Activated CD8-positive, alpha-beta memory T cell treated with anti-CD3 and anti-CD28 coated beads, Interleukin-2, amount 10 ng/mL, durations not matched to agents 7 days and 5 days (primary cell): ENCODE measurements at places on chromosomes 6 and 20.

DNA sequence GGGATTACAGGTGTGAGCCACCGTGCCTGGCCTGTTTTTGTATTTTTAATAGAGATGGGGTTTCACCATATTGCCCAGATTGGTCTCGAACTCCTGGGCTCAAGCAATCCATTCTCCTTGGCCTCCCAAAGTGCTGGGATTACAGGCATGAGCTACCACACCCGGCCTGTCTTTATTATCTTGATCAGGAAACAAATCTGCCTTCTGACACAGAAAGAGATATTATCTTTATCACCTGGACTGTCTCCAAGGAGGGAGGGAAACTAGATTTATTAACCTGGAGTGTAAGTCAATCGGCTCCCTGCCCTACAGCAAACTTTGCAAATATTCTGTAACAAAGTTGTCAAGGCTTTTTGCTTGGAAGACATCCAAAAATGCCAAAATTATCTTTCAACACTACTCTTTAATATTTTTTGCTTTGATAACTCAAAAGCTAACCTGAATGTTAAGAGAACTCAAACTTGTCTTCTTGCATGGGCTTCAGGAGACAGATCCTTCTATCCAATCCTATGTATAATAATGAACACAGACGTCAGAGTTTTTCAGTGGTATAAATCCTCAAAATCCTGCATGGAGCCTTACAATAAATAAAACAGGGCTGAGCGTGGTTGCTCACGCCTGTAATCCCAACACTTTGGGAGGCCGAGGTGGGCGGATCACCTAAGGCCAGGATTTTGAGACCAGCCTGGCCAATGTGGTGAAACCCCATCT lies 85.0 kb upstream of the LOC128125822 start:
- H3K4me1 ChIP-seq = no peaks in the 10 kb centered on the region
- no peak overlapping the region for H3K27ac ChIP-seq
- H3K27me3 ChIP-seq = peaks cover 16% of the 10 kb centered on the region
- no peaks in the 10 kb centered on the region for H3K36me3 ChIP-seq
- DNase-seq = no peak

DNA sequence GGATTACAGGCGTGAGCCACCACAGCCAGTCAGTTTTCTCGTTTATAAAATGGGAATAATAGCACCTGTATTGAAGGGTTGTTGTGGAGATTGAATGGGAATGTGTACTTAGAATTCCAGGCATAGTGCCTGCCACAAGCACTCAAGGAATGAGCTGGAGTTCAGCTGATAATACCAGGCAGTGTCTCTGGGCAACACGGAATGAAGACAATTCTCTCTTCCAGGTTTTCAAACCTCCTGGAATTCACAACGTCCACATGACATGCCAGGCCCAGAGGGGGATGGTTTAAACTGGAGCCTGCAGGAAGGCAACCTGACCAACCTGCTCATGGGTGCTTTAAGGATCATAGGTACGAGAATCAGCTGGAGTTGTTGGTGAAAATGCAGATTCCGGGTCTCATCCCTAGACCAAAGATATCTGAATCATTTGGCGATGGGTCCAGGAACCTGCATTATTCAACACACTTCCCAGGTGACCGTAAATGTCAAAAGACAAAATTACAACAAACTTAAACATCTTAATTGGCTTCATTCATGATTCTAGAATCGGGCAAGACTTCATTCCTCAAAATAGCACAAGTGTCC lies 1.9 kb upstream of the PTPN1 start:
- H3K27me3 ChIP-seq = no peaks in the 10 kb centered on the region
- peak overlapping the region; percentile 44 for H3K4me3 ChIP-seq
- peaks cover 13% of the 10 kb centered on the region for H3K36me3 ChIP-seq
- H3K4me1 ChIP-seq = peaks cover 31% of the 10 kb centered on the region
- H3K27ac ChIP-seq = no peak overlapping the region
- DNase-seq = no peak

DNA sequence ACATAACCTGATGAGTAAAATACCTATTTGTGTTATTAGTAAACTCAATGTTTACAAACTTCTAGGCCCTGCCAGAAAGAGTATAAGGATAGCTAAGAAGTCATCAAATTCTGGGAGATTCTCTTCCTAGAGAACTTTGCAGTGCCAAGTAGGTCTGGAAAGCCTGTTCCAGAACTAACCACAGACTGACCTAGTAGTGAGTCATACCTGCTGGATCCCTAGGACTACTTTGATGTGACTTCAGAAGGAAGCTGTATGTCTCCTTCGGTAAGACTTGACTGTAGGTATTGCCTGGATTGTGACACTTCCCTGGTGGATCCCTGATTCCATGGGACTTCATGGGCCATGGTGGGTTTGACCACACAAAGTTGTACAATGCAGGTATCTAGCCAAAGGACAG lies 131.7 kb downstream of the DNAH8 start:
- H3K36me3 ChIP-seq = no peaks in the 10 kb centered on the region
- H3K27ac ChIP-seq = no peak overlapping the region
- no peak for DNase-seq

- no peak for DNase-seq
- peaks cover 8% of the 10 kb centered on the region for H3K4me1 ChIP-seq
- H3K4me3 ChIP-seq = no peak overlapping the region
- H3K27me3 ChIP-seq = no peaks in the 10 kb centered on the region
- no peak overlapping the region for H3K27ac ChIP-seq
Observed at GRCh38 chr6:5529733-5530132, 268.4 kb downstream of the FARS2 start.

GRCh38 chr6:134245706-134246105 lies 72.2 kb downstream of the SGK1 start:
- no peak overlapping the region for H3K27ac ChIP-seq
- H3K4me1 ChIP-seq = peaks cover 62% of the 10 kb centered on the region
- peaks cover 9% of the 10 kb centered on the region for H3K36me3 ChIP-seq
- no peak for DNase-seq
- H3K4me3 ChIP-seq = no peak overlapping the region

- H3K27ac ChIP-seq = no peak overlapping the region
- H3K4me3 ChIP-seq = no peak overlapping the region
- peak; percentile 84 for DNase-seq
- H3K27me3 ChIP-seq = peaks cover 25% of the 10 kb centered on the region
Observed at GRCh38 chr20:45987108-45987780, 15.2 kb upstream of the ZNF335 start.

DNA sequence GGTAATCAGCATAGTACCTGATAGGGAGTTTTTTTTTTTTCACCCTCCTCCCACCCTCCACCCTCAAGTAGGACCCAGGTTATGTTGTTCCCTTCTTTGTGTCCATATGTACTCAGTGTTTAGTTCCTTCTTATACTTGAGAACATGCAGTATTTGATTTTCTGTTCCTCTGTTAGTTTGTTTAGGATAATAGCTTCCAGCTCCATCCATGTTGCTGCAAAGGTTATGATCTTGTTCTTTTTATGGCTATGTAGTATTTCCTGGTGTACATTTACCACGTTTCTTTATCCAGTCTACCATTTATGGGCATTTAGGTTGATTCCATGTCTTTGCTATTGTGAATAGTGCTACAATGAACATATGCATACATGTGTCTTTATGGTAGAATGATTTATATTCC lies 41.9 kb downstream of the FOXA2 start:
- no peaks in the 10 kb centered on the region for H3K4me1 ChIP-seq
- no peak overlapping the region for H3K4me3 ChIP-seq
- no peaks in the 10 kb centered on the region for H3K36me3 ChIP-seq
- no peaks in the 10 kb centered on the region for H3K27me3 ChIP-seq

GRCh38 chr6:151288712-151289398 lies 49.1 kb downstream of the AKAP12 start:
- H3K4me3 ChIP-seq = no peak overlapping the region
- no peaks in the 10 kb centered on the region for H3K36me3 ChIP-seq
- peak; percentile 49 for DNase-seq
- peaks cover 33% of the 10 kb centered on the region for H3K4me1 ChIP-seq
- H3K27me3 ChIP-seq = peaks cover 84% of the 10 kb centered on the region

- H3K4me3 ChIP-seq = no peak overlapping the region
- no peaks in the 10 kb centered on the region for H3K27me3 ChIP-seq
- H3K36me3 ChIP-seq = peaks cover 58% of the 10 kb centered on the region
- no peak overlapping the region for H3K27ac ChIP-seq
Observed at GRCh38 chr6:139165324-139165723, 30.4 kb downstream of the HECA start.

DNA sequence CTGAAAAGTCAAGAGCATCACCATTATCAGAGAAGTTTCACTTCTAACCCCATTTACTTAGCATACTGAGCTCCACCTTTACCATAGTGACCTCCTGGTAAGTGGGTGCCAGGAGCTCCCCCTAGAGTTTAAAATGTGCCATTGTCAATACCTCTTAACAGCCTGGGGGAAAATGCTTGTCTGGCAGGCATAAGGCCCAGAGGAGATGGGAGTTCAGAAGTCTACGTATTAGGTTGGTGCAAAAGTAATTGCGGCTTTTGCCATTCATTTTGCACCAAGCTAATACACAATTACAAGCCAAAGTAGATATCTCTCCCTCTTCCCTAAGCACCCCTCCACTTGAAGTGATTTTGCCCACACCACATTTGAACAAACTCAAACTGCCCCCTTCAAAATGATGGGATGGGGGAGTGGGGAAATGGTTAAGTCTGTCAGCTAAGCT lies 919.0 kb downstream of the KIF16B start:
- no peak overlapping the region for H3K27ac ChIP-seq
- no peaks in the 10 kb centered on the region for H3K36me3 ChIP-seq
- H3K27me3 ChIP-seq = no peaks in the 10 kb centered on the region
- no peak for DNase-seq
- no peak overlapping the region for H3K4me3 ChIP-seq
- H3K4me1 ChIP-seq = no peaks in the 10 kb centered on the region

GRCh38 chr6:155125906-155126305 lies 130.8 kb downstream of the TIAM2 start:
- no peak for DNase-seq
- no peaks in the 10 kb centered on the region for H3K27me3 ChIP-seq
- peaks cover 4% of the 10 kb centered on the region for H3K36me3 ChIP-seq
- H3K27ac ChIP-seq = peak overlapping the region; percentile 2

GRCh38 chr20:44050327-44050726 lies 135.7 kb downstream of the TOX2 start:
- no peaks in the 10 kb centered on the region for H3K36me3 ChIP-seq
- H3K27me3 ChIP-seq = peaks cover 57% of the 10 kb centered on the region
- no peak for DNase-seq

- H3K36me3 ChIP-seq = peaks cover 17% of the 10 kb centered on the region
- no peak overlapping the region for H3K4me3 ChIP-seq
- no peak for DNase-seq
- H3K27ac ChIP-seq = peak overlapping the region; percentile 24
- H3K27me3 ChIP-seq = no peaks in the 10 kb centered on the region
Observed at GRCh38 chr6:25028328-25028727, 92.6 kb upstream of the RIPOR2 start.

- DNase-seq = no peak
- H3K4me1 ChIP-seq = peaks cover 25% of the 10 kb centered on the region
- H3K27ac ChIP-seq = no peak overlapping the region
- no peak overlapping the region for H3K4me3 ChIP-seq
Observed at GRCh38 chr6:154749341-154749740, 16.1 kb downstream of the SCAF8 start.

DNA sequence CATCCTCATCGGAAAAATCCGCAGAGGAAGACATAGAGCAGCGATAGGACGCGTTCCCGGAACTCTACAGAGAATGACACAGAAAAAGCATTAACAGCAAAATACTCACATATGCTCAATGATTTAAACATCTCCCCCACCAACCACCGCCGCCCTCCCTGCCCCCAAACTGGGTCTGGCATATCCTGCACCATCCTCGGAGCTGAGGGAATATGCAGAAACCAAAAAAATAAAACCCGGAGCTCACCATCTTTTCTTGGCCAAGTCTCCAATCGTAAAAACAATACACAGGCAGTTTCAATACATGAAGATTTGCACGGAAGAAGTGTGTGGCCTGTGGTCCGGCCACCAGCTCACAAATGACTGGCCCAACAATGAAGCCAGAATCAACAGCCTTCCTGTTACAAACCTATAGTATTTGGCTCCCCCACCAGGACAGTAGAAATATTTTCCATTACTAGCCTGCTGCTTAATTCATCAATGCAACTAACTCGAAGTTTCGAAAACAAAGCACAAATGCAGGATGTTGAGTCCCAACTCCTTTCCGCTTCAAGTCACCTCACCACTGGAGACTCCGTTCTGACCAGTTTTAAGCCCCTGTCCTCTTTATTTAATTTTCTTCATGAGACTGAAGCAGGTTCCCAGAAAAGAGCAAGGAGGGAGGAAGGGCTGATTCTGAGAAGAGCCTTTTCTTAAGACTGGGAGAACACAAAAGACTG lies 103.2 kb upstream of the BEND6 start:
- H3K27me3 ChIP-seq = peaks cover 53% of the 10 kb centered on the region
- peak; percentile 87 for DNase-seq
- peaks cover 23% of the 10 kb centered on the region for H3K4me1 ChIP-seq
- no peaks in the 10 kb centered on the region for H3K36me3 ChIP-seq
- peak overlapping the region; percentile 82 for H3K27ac ChIP-seq

DNA sequence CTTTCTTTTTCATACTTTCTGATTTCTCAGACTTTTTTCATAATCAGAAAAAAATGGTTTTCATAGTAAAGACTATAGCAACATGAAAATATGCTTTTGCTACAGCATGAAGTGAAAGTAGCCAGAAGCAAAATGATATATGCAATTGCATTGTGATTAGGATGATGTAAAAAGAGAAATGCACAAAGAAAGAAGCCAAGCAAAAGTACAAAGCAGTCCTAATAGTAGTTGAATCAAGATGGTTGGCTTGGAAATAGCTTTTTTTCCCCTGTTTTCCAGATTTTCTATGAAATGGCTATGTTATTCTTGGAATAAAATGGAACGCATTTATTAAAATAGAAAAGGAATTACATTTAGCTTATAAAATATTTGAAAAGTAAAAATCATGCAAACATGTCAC lies 77.3 kb downstream of the SEL1L2 start:
- no peak for DNase-seq
- H3K27me3 ChIP-seq = no peaks in the 10 kb centered on the region
- H3K4me1 ChIP-seq = no peaks in the 10 kb centered on the region

GRCh38 chr20:1537731-1538058 lies 19.8 kb downstream of the SIRPD start:
- no peak overlapping the region for H3K27ac ChIP-seq
- H3K36me3 ChIP-seq = no peaks in the 10 kb centered on the region
- no peak for DNase-seq
- H3K4me3 ChIP-seq = no peak overlapping the region
- H3K27me3 ChIP-seq = peaks cover 7% of the 10 kb centered on the region
- no peaks in the 10 kb centered on the region for H3K4me1 ChIP-seq

DNA sequence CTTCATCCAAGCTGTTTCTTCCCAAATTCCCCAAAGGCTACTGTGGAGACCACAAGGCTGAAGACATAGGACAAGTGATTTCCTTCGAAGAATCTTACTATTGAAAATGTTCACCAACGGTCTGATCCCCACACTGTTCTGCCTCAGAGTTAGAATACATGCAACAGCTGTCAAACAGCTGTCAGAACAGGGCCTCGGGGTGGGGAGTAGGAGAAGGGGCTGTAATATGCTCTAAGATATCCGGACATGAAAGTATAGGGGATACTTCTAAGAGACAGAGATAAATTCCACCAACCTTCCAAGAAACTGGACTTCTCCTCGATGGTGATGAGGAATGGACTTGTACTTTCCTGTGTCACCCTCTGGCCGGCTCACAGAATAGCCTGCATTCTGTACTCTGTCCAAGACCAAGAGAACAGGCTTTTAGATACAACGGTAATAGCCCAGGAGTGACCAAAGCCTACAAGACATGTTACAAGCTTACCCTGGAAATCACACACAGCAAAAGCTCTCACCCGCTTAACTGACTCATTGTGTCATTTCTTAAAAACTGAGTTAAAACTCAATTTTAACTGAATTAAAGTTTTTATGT lies 69.2 kb upstream of the PTGIS start:
- no peak overlapping the region for H3K27ac ChIP-seq
- DNase-seq = no peak
- H3K27me3 ChIP-seq = no peaks in the 10 kb centered on the region
